ENCODE measurements at places on chromosomes 2 and 18. TPM values are rescaled to one million over a fixed set of nuclear protein-coding genes. Genes with fewer than 3 reads are reported as not detected.
A peak's percentile ranks its signal among the peaks of the same experiment; 100 is the strongest.

GRCh38 chr2:207238831-207239701, 73.3 kb upstream of the KLF7 start:
- no peaks in the 10 kb centered on the region for H3K4me1 ChIP-seq
- H3K27ac ChIP-seq: no peak overlapping the region
- no peak for DNase-seq
- H3K4me3 ChIP-seq: no peak overlapping the region

GRCh38 chr2:9993488-9994165, 42.1 kb downstream of the GRHL1 start:
- no peak overlapping the region for H3K27ac ChIP-seq
- no peaks in the 10 kb centered on the region for H3K36me3 ChIP-seq
- no peaks in the 10 kb centered on the region for H3K27me3 ChIP-seq
- DNase-seq: no peak
- no peaks in the 10 kb centered on the region for H3K4me1 ChIP-seq

DNA sequence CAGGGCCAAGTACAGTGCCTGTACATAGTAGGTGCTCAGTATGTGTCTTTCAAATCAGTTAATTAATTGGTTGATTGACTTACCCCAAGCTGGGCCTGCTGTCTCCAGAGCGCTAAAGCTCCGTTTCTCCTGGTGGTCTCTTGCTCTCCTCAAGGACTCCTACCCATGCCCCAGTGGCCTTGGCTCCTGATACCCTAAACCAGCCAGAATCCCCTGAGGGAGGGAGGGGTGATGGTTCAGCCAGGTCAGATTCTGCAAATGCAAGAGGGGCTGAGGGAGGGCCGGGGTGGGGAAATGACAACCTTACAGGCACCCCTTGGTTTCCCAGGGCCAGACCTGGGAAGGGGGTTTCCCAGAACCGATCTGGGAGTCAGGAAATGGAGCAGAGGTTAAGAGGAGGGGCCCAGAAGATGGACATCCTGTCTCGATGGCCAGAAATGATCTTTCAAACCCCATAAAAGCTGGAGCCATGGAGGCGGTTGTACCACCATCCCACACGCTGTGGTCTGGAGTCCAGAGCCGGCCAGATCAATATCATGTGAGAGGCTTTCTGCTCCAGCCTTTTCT, 209.1 kb downstream of the TNS1 start:
- no peaks in the 10 kb centered on the region for H3K27me3 ChIP-seq
- no peak overlapping the region for H3K27ac ChIP-seq
- H3K36me3 ChIP-seq: no peaks in the 10 kb centered on the region
- no peak for DNase-seq
- H3K4me3 ChIP-seq: no peak overlapping the region

DNA sequence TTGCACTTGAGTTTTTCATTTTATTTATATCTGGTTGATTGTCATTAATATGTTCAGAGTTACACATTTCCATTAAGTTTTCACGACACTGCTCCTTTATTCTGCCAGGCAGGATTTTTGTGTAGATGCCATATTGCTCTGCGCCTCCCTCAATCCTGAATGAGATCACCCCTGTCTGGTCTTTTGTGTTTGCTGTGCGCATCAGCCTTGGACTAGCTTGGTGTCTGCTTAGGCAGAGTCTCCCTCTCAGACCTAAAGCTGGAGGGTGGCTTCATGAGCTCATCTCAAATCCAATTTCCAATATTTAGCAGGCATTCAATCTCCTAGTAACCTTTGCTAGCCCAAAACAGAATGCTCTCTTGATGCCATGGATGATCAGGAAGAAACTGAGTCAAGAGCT, 137.4 kb downstream of the SMAD7 start:
- peaks cover 25% of the 10 kb centered on the region for H3K4me1 ChIP-seq
- H3K27ac ChIP-seq: peak overlapping the region; percentile 20
- no peak overlapping the region for H3K4me3 ChIP-seq
- H3K27me3 ChIP-seq: no peaks in the 10 kb centered on the region

DNA sequence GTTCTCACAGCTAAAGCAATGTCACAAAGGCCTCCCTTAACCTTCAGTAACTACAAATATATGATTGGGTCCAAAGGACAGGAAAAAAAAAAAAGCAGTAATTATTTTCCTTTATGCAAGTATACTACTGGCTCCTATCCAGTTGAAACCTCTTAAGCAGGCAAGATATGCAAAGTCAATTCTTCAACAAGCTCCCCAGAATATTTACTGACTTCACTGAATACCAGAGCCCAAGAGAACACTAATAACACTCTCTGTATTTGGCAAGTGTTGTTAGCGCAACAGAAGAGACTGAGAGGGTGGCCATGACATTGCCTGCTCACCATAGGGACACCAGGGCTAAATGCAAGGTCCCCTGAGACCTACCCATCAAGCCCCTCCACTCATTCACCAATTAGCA, 74.5 kb downstream of the AP1S3 start:
- H3K4me3 ChIP-seq: no peak overlapping the region
- H3K36me3 ChIP-seq: no peaks in the 10 kb centered on the region
- no peak for DNase-seq
- H3K27ac ChIP-seq: no peak overlapping the region

GRCh38 chr2:11200651-11201050, 45.4 kb downstream of the SLC66A3 start:
- no peaks in the 10 kb centered on the region for H3K4me1 ChIP-seq
- no peaks in the 10 kb centered on the region for H3K27me3 ChIP-seq
- DNase-seq: no peak
- H3K27ac ChIP-seq: no peak overlapping the region
- peaks cover 17% of the 10 kb centered on the region for H3K36me3 ChIP-seq
- H3K4me3 ChIP-seq: no peak overlapping the region

- no peaks in the 10 kb centered on the region for H3K4me1 ChIP-seq
- H3K36me3 ChIP-seq: peaks cover 11% of the 10 kb centered on the region
- H3K27ac ChIP-seq: no peak overlapping the region
- no peak overlapping the region for H3K4me3 ChIP-seq
Measured at GRCh38 chr2:190929919-190930318, 49.3 kb downstream of the GLS start.

DNA sequence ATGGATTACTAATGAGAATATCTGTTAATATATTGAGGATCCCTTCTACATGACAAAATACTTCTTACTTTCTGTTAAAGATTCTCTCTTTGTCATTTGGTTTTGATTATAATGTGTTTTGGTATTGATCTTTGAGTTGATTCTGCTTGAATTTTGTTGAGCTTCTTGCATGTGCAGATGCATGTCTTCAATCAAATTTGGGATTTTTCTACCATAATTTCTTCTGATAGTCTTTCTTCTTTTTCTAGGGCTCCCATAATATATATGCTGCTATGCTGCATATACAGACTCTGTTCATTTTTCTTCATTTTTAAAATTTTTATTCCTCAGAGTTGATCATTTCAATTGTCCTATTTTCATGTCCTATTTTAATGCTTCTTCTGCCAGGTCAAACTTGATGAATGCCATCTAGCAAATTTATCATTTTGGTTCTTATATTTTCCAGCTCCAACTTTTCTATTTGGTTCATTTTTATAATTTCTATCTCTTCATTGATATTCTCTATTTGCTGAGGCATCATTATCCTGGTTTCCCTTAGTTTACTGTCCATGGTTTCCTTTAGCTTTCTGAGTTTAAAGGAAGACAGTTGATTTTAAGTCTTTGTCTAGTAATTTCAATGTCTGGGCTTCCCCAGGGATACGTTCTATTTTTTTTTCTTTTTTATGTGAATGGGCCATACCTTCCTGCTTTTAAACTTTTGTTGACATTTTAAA, 244.7 kb downstream of the WDPCP start:
- H3K27ac ChIP-seq: no peak overlapping the region
- no peaks in the 10 kb centered on the region for H3K36me3 ChIP-seq
- H3K4me3 ChIP-seq: no peak overlapping the region

DNA sequence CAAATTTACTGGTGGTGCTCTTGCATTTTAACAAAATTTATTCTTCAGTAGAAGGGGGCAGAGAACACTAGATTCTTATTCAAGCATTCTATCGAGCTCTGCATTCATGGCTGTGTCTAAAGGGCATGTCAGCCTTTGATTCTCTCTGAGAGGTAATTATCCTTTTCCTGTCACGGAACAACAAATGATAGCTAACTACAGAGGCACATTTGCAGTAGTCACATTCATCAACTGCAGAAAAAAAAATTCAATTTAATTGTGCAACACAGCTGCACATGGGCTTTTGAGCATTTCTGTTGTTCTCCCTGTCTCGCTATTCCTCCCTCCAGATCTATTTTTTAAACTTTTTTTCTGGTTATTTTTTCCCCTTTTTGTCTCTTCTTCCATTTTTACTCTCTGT, 13.0 kb upstream of the DLX1 start:
- H3K36me3 ChIP-seq: no peaks in the 10 kb centered on the region
- no peaks in the 10 kb centered on the region for H3K27me3 ChIP-seq
- H3K27ac ChIP-seq: no peak overlapping the region
- no peak for DNase-seq

DNA sequence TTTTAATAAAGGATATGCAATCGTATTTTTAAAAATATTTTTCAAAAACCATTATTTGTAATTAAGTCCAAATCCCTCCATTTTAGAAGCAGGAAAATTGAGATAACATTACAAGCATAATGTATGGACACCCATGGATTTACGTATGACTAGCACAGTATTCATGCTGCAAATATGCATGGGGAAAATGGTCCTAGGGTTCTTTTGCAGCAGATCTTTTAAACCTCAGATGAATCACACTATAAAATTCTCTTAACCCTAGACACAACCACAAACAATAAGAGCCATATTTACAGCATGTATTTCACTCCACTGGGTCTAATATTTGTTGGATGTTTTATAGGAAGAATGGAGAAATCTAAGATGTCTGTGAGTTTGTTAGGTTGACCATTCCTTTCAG, 453.4 kb downstream of the TGIF1 start:
- no peaks in the 10 kb centered on the region for H3K36me3 ChIP-seq
- no peak overlapping the region for H3K4me3 ChIP-seq
- DNase-seq: no peak
- H3K27me3 ChIP-seq: no peaks in the 10 kb centered on the region

- no peak overlapping the region for H3K4me3 ChIP-seq
- no peak overlapping the region for H3K27ac ChIP-seq
- no peaks in the 10 kb centered on the region for H3K4me1 ChIP-seq
- peaks cover 4% of the 10 kb centered on the region for H3K27me3 ChIP-seq
- no peak for DNase-seq
Measured at GRCh38 chr2:226607379-226607778, 192.2 kb downstream of the IRS1 start.

DNA sequence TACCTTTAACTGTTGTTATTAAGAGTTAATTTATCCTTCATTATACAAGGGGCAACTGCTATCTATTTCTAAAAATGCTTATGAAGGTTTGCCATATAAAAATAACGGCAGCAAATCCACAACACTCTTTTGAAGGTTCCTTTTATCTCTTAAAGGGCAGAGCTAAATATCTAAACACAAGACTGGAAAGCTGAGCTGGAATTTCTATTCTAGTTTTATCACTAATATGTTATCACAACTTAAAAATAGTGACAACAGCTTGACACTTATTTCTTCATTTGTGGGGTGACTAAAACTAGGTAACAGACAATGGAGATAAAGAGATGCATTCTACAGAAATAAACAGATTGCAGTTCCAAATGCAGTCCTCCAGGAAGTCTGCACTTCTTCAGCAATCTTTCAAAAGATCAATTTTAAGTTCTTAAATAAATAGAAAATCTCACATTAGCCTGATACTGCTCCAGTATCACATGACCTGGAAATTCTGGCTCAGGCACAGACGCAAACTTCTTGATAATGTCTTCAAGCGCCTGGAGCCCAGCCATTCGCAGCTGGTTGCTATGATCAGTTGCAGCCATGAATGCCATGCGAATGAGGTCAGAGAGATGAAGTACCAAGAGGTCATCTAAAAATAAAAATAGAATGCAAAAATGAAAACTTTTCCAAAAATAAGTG, 54.0 kb upstream of the STRN start:
- H3K27ac ChIP-seq: no peak overlapping the region
- peaks cover 83% of the 10 kb centered on the region for H3K36me3 ChIP-seq
- H3K27me3 ChIP-seq: no peaks in the 10 kb centered on the region
- H3K4me3 ChIP-seq: no peak overlapping the region
- no peaks in the 10 kb centered on the region for H3K4me1 ChIP-seq

- H3K4me3 ChIP-seq: no peak overlapping the region
- no peaks in the 10 kb centered on the region for H3K27me3 ChIP-seq
- H3K4me1 ChIP-seq: no peaks in the 10 kb centered on the region
Measured at GRCh38 chr2:103139628-103140268, 377.9 kb downstream of the TMEM182 start.

- H3K36me3 ChIP-seq: no peaks in the 10 kb centered on the region
- H3K27me3 ChIP-seq: no peaks in the 10 kb centered on the region
- no peak overlapping the region for H3K4me3 ChIP-seq
- H3K4me1 ChIP-seq: no peaks in the 10 kb centered on the region
- no peak overlapping the region for H3K27ac ChIP-seq
Measured at GRCh38 chr2:220887876-220888275, 684.2 kb downstream of the EPHA4 start.

DNA sequence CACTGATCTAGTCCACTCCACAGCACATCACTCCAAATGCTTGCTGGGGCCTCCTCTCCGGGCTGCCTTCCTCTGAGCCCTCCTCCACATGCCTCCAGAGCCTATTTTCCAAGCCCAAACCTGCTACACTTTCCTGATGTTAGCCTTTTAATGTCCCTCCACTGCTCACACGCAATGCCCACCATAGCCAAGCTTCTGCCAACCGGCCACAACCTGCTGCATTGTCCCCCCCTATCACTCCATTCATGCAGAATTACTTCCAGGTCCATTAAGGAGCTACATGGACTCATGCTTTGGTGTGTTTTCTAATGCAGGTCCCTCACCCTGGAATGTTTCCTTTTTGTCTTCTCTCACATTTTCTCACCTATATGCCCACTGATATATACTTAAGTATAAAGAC, 129.3 kb downstream of the MARCHF4 start:
- no peak for DNase-seq
- no peak overlapping the region for H3K27ac ChIP-seq
- H3K4me1 ChIP-seq: no peaks in the 10 kb centered on the region
- no peaks in the 10 kb centered on the region for H3K36me3 ChIP-seq
- H3K4me3 ChIP-seq: no peak overlapping the region

- H3K27me3 ChIP-seq: no peaks in the 10 kb centered on the region
- H3K4me3 ChIP-seq: no peak overlapping the region
- no peaks in the 10 kb centered on the region for H3K4me1 ChIP-seq
- no peak overlapping the region for H3K27ac ChIP-seq
- DNase-seq: no peak
Measured at GRCh38 chr2:1037066-1037465, 86.4 kb downstream of the SNTG2 start.

DNA sequence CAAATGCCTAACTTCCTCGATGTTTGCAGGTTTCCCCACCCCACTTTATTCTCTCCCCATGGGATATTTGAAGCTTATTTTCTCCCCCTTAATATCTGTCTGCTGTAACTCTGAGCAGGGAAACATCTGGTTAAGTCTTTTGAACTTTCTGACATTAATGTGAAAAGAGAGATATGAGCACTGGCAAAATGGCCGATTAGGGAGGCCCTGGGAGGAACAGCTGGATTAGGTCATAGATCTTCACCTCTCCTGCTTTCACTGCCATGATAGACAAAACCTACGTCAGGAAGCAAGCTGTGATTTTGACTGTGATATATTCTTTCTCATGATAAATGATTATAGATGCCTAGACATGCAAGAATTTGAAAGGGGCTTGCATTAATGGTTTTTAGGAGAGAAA, 43.6 kb downstream of the LYPD6B start:
- no peak overlapping the region for H3K27ac ChIP-seq
- no peak for DNase-seq
- H3K36me3 ChIP-seq: no peaks in the 10 kb centered on the region
- H3K4me3 ChIP-seq: no peak overlapping the region
- peaks cover 6% of the 10 kb centered on the region for H3K4me1 ChIP-seq
- no peaks in the 10 kb centered on the region for H3K27me3 ChIP-seq

SLC11A1 gene
- total RNA-seq: 6.5 TPM

MAP3K19 gene
- total RNA-seq: not detected

ACVR1C gene
- total RNA-seq: 0.39 TPM

TWIST2 gene
- total RNA-seq: not detected

KCMF1 gene
- total RNA-seq: 73.1 TPM

MYO3B gene
- total RNA-seq: not detected

GKN1 gene
- not detected for total RNA-seq

TUBA3E gene
- total RNA-seq: not detected

FBLN7 gene
- total RNA-seq: 1.2 TPM

Data from B cell (primary cell).